ENCODE measurements at places on chromosomes 3 and 15.

DNA sequence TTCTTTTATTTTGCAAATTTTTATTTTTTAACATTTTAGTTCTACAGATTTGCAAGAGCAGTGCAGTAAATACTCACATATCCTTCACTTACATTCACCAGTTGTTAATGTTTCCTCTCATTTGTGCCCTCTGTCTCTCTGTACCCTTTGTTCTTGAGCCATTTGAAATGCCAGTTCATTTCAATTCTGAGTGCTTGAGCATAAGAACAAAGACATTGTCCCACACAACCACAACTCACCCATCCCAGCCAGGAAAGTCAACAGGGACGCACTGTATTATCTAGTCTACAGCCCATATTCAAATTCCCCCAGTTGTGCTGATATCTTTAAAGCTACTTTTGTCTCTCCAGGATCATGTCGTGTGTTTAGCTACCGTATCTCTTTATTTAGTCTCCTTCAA, 141.4 kb upstream of the SLC6A11 start:
- DNase-seq: no peak

DNA sequence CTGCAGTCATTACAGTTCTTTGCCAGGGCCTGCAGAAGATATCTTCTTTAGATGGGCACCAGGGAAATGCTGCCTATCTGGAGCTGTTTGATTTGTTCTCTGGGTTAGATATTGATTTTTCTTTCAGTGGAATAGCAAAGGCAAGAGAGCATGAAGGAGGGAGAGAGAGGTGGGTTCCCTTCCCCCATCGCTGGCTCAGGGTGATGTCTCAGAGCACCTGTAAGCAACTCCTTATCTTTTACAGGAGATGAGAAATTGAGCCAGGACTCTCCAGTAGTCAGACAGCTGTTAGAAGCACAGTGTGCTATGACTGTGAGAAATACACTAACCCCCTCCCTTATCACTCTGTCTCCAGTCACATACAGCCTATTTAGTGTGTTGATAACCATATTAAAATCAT, 89.3 kb upstream of the SLC24A5 start:
- no peak for DNase-seq

DNA sequence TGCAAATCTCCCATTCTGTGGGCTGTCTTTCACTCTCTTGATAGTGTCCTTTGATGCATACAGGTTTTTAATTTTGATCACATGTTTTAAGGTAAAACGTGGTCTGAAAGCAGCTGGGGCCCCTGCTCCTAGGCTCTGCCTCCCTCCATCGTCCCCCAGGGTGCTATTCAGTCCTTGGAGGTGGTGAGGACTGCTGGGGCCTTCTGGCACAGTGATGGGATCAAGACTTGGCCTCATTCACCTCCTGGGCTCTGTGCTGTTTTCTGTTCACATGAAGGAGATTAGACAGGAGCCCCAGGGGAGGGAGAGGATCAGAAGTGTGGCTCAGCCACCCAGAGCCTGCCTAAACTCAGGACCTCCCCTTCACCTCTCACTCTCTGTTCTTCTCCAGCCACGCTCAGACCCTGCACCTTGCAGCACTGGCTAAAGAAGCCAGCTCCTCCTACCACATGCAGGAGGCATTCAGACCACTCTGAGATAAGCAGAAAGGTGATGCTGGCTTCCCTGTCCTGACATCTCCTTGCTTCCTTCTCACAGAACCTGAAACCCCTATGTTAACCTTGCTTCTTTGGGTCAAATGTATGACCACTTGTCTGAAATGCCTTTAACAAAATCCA, 43.9 kb downstream of the PAQR5 start:
- DNase-seq: no peak

- no peak for DNase-seq
Observed at GRCh38 chr15:99911816-99912215, 178.6 kb upstream of the LYSMD4 start.

DNA sequence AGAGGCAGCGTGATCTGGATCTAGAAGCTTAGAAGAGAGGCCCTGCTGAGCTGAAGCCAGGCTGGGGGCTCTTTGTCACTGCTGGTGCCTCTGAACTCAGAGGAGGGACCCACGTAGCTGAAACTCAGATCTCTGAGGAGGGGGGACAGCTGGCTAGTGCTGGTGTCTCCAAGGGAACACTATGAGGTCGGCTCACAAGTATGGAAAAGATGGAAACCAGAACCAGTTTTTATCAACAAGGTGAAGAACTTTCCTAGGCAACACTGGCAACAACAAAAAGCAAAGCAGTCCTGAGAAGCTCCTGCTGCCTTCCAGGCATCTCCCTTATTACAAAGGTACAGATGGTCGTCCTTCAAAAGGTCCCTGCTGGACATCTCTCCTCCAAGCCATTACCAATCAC, 27.0 kb upstream of the FSTL1 start:
- DNase-seq: no peak

GRCh38 chr3:41608347-41608746, 353.6 kb downstream of the ULK4 start:
- no peak for DNase-seq

DNA sequence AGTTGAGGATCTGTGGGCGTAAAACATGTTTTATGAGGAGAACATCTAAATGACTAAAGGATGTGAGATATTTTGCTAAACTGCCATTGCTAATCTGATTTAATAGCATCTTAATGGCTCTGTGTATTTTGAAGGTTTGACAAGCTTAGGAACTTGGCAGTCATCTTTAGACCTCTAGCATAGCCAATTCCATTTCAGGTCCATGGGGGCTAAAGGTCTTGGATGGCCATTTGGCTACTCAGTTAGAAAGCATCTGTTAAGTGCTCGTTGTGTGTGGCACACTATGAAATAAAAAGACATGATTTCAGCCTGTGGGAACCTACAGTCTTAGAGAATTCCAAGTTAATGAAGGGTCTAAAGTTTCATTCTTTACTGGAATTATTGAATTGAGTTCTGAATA, 236.2 kb downstream of the IL5RA start:
- no peak for DNase-seq

DNA sequence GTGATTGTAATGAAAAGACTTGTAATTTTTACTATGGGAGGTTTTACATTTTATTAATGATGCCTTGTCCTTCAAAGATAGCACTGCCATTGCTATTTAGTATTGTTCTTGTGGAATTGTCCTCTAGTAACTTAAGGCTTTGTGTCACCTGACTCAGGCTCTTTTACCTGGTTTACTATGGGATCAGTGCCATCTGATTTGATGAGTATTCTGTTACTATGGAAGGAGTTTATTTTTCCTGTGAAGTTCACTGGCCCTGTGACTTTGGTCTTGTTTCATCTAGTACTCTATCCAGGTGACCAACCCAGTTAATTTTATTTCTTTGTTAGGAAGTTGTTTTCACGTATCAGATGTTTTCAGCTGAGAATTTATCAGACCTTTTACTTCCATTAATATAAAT, 9.0 kb downstream of the MORF4L1 start:
- DNase-seq: no peak

DNA sequence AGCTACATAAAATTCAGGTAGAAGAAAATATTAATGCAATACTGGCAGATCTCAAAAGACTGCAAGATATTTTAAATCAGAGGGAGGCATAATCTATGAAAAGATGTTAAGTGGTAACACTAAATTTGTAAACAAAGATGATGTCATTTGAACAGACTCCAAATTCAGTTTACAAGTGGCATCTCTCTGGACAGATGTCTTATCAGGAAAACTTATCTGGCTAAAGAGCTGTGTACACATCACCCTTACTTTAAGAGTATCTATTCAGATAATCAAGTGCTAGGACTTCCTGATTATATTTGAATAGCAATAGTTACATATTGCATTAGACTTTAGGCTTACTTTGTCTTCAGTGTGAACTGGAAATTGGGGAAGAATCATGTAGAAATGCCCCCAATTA, 231.5 kb downstream of the WDR72 start:
- no peak for DNase-seq

DNA sequence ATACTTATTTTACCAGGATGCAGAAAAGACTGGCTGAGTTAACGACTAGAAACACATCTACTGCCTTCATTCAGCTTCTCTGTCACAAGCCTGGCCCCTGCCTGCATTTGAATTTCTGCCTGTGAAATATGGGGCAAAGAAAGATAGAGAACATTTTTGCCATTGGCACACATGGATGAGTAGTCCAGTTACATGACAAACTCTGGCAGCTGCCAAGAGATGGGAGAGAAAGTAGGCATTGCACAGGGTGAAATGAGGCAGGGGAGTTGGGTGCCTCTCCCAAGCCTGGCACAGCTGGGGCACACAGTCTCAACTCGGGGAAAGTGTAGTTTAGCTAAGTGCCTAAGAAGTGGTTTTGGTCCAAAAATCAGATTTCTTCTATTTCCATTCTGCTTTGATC, 24.0 kb downstream of the ANXA2 start:
- no peak for DNase-seq

- DNase-seq: no peak
Observed at GRCh38 chr3:160768918-160769317, 12.9 kb downstream of the PPM1L start.

GRCh38 chr3:12495749-12496452, 11.6 kb downstream of the TSEN2 start:
- no peak for DNase-seq

GRCh38 chr15:31359702-31360111, 33.1 kb downstream of the KLF13 start:
- DNase-seq: no peak

- DNase-seq: no peak
Observed at GRCh38 chr3:173225351-173225750, 84.3 kb upstream of the SPATA16 start.

- DNase-seq: no peak
Observed at GRCh38 chr3:147404800-147405230, 1.5 kb downstream of the ZIC4 start.

DNA sequence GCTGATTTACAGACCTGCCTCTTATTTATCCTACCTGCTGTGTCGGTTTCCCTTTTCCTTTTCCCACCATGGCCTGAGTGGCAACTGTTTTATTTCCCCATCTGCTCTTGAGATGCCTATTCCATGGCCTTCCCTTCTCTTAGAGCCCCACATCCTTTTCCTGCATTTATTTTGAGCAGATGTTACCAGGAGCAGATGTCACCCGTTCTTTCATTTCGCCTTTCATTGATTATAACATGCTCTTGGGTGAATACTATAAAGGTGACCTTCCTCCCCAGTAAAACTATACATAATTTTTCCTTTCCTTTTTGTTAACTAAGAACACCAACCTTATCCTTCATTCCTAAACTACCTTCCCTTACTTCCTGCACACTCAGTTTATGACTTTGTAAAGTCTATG, 8.5 kb upstream of the P2RY1 start:
- no peak for DNase-seq

GRCh38 chr3:124861041-124861440, 26.1 kb downstream of the ITGB5 start:
- DNase-seq: no peak

DNA sequence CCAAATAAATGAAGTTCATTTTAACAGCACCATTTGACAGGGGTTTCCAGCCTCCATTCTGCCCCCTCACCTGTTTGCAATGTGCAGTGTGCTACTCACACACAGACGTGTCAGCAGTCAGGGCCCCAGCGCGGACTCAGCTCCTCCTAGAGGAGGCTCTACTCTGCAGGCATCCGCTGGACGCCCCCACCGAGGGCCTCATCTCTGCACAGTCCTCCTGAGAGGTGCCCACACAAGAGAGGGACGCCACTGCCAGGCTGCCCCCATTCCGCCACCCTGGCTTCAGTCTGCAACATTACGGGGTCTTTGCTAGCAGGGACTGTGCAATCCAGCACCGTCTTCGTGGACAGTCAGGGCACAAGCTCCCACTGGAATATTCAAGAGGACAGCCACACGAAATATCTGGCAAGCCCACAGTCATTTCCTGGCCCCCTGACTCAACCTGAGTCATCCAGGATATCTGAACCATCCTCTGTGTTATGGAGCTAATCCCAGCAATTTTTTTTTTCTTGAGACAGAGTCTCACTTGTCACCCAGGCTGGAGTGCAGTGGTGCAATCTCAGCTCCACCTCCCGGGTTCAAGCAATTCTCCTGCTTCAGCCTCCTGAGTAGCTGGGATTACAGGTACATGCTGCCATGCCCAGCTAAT, 255.0 kb downstream of the OCA2 start:
- no peak for DNase-seq

GRCh38 chr3:160180581-160181216, 44.5 kb upstream of the C3orf80 start:
- DNase-seq: no peak

GRCh38 chr3:42613462-42613861, 13.0 kb downstream of the NKTR start:
- DNase-seq: no peak

GRCh38 chr3:45635475-45636256, 41.1 kb downstream of the LIMD1 start:
- DNase-seq: no peak

DNA sequence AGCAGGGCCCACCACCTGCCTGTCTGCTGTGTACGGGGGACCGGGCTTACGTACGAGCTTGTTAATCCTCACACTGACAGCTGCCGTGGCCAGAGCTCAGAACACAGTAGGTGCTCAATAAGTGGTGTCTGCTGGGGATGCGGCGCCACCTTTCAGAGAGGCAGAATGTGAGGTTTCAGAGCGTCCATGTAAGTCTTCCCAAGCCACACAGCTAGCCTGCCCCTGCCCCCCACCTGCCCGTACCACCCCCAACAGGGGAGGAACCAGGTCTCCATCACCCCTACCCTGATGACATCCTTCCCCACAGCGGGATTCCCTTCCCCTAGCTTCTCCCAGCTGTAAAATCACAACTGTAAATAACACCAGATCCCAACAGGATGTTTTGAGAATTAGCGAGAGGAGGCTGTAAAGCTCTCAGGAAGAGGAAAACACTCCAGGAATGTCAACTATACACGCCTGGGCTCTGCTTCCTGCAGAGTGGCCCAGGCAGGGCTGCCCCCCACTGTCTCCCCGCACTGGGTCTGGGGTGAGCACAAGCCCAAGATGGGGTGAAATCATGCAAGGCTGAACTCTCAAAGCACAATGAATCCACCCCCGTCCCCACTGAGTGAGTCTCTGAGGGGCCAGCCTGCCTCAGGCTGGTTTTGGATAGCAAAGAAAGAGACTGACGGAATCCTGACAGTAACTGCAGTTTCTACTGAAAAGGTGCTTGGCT, 250.1 kb upstream of the LYSMD4 start:
- DNase-seq: no peak

DNA sequence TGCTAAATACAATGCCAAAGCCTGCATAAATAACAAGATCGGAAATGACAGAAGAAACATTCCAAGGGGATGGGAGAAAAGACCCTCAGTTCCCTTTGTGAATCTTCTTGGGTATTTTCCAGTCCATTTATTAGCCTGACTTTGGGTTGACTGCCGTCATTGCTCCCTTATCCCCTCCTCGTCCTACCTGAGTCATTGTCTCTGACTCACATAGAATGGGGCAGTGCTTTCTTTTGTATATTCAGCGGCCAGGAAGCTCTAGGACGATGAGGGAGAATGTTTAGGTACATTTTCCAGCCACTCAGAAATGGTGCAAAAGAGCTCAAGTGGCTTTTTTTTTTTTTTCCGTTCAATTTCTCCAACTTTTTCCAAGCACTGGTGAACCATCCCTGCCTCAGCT, 71.6 kb downstream of the KAT2B start:
- no peak for DNase-seq

Measured in right lung (tissue), 10 donors.